ENCODE measurements at places on chromosomes 2 and 18. TPM values are rescaled to one million over a fixed set of nuclear protein-coding genes. Genes with fewer than 3 reads are reported as not detected.
A peak's percentile ranks its signal among the peaks of the same experiment; 100 is the strongest.

GRCh38 chr18:24369426-24369825, 28.2 kb downstream of the OSBPL1A start:
- DNase-seq, result no peak

DNA sequence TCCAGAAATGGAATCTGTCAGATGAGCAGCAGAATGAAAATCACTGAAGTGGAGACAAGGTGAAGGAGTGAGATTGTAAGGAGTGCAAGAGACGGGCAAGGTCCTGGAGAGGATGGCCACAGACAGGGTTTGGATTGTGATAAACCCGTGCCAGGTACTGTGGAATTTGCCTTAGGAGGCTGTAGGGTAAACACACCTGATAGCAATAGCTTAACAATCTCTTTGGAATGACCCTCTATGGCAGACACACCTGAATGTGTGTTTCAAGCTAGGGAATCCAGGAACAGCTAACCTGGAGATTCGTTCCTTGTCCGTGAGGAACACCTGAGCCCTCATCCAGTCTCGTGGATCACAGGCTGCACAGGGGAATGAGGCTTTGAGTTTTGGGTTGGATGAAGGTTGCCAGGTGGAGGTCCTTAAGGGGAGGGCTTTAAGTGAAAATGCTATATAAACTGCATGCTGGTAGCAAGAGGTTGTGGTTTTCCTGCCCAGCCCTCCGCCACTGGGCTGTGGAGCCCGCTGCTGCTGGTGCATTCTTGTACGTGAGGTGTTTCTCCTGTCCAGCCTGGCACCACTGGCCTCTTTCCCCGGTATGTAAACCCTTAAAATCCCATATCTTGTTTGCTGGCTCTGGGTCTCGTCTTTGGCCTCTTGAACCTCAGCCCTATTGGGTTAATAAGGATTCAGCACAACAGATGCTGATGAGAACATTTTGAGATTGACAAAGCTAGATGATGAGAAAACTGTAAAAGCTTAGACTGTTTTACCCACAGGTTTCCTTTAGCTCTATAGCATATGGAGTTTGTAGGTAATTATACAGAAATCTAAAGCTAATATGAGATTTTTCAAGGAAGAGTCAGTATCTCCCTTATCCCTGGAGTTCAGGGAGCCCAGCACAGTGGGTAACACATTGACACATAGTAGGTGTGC, 117.9 kb downstream of the ARHGAP15 start:
- DNase-seq, result no peak

The CCT4 gene
- total RNA-seq, result 117 TPM

DNA sequence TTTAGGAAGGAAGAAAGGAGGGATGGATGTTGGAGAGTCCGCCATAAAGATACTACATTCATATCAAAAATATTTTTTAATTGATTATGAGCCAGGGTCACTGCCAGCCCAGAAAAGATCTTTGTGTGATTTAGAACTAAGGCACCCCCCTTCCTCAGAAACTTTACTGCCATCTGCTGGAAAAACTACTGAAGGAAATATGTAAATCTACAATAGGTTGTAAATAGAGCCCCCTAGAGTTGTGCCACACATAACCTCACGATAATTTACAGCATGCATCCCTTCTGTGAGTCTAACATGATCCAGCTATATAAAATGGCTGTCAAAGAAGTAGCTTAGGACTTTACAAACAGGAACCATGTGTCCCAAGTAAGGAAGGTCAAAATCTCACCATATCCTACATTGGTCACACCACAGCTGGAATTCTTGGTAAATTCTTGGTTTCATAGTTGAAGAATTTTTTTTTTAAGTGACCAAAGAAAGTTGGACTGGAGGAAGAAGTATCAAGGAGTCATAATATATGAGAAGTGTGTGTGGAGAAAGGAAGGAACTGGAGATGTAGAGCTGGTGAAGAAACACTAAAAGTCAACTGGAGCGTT, 152.5 kb downstream of the CYP26B1 start:
- DNase-seq, result peak; percentile 4

The APCDD1 gene
- total RNA-seq, result 31.2 TPM

The DQX1 gene
- 2.5 TPM for total RNA-seq

GRCh38 chr2:53403792-53404413, 363.7 kb upstream of the CHAC2 start:
- DNase-seq, result no peak

DNA sequence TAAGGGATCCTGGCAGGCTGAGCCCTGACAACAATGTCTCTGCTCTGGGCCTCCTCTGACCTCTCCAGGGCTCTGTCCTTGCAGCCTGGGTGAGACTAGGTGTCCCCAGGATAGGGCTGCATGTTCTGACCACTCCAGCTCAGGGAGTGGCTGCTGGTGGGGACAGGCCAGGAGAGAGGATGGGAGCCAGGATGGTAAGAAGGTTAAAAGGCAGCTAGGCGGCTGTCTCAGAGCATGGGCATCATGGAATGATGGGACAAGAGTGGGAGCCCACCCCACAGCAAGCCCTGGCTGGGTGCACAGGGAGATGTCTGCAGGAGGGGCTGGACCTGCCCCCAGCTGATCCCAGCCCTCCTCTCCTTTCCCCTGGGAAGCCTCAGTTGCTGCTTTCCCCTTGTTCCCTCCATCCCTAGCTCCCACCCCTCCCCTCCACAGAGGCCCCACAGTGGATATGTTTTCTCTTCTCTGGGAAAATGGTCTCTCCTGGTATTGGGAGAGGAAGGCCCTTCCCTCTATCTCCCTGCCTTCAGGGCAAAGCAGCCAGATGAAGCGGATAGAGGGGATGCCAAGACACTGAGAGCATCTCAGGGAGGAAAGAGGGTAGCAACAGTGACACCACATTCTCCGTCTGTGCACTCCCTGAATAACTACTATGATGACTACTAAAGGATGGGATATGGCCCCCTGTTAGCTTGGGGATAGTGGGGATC, 334.3 kb downstream of the DYSF start:
- DNase-seq, result no peak

DNA sequence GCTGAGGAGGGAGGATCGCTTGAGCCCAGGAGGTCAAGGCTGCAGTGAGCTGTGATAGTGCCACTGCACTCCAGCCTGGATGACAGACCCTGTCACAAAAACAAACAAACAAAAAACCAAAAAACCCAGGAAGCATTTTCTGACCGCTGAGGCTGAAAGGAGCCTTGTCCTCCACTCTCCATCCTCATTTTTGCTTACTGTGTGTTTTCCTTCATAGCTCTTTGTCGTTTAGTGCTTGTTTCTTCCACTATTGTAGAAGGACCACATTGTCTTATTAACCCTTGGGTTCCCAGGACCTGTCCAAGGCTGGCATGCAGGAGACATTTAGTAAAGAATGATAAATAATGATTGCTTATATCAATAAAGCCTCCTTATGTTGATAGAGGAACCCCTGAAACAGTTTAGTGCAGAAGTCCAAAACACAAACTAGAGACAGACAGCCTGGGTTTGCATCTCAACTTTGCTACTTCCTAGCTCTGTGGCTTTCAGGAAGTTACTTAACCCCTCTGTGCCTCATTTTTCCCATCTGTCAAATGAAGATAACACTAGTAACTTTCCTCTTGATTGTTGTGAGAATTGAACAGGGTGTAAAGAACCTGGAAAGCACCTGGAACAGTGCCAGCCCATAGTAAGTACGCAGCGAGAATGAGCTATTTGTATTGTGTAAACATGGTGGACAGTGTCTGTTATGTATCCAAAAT, 126.0 kb downstream of the LPIN1 start:
- peak; percentile 31 for DNase-seq

Measured in tongue (tissue), 3 donors.